ENCODE measurements at places on chromosomes 6 and 20.

DNA sequence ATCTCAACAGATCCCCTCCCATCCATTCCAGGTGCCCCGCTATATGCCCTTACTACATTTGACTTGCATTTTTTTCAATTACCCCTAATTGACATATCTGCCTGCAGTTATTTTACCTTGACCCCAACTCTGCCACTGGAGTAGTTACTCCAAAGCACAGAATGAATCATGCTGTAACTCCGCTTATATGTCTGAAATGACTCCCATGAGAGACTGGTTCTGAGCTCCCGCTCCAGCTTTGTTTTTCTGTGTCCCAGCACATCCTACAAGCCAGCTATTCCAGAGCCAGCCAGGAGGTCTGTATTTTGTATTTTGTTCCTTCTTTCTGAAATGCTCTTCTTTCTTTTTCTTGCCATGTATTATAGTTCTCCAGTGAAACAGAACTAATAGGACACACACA, 10.9 kb upstream of the NOX3 start:
- peak; percentile 67 for DNase-seq

DNA sequence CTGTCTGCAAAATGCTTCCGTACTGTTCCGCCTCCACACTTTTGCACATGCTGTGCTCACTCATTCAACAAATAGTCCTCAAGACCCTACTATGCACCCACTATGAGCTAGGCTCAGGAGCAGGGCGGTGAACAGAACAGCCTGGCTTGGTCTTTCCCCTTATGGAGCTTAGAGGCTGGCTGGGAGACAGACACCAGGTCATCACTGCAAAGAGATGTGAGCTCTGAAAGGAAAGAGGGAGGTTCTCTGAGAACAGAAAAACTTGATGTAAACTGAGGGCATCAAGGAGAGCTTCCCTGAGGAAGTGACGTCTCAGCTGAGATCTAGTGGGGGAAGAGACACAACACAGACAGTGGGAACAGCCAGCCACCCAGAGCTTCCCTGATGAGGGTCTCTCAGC, 31.0 kb upstream of the TGM2 start:
- no peak for DNase-seq

DNA sequence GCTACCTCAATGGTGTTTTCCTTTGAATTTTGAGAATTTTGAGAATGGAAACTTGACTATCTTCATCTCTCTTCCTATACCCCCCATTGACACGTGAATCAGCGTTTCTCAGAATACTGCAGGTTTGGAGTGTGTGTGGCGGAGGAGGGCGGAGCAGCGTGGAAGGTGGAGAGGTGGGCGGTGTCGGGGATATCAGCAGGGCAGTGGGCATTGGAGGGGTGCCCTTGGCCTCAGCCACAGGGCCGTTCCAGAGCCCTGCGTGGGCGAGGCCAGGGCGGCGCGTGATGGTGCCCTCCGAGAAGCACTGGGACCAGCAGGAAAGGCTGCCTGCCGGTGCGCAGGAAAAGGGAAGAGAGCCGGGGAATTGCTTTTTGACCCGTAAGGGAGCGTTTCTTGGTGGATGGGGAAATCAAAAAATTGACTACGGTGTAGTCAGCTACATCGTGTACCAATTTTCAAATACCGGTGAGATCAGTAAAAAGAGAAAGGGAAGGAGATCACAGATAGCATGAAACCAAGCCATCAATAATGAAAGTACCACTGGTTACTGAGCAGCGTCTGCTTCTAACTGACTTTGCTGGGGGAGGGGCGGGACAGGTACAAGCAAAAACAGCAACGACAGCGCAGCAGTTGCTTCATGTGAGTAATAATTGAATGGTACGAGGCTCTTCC, 82.7 kb upstream of the DUSP22 start:
- DNase-seq, result no peak

- DNase-seq, result peak; percentile 52
Observed at GRCh38 chr6:10633216-10633615, 61.2 kb downstream of the C6orf52 start.

DNA sequence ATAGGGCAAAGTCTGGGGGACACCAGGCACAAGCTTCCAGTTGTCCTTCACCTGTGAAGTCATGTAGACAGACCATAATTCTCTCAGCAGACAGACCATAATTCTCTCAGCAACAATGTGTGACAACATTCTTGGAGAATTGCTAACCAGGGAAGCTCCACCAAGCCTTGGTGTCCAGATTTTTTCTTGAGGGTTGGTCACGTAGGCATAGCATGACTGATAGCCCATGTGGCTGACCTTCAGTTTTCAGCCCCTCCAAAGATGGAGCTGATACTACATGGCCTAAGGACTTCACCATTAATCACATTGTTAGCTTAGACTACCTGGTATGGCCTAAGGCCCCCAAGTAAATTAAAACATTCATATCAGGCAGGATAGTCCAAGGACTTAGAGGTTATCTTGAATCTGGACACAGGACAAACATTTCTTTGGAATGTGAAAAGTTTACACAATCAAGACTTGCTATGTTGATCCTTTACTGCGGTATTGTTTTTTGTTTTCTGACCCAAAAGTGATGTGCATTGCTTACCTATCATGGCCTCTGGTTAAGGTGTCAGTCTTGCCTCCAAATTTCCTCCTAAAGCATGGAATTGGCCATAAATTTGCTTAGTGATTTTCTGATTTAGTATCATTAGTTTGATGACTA, 76.9 kb downstream of the CEP57L1 start:
- DNase-seq, result no peak

DNA sequence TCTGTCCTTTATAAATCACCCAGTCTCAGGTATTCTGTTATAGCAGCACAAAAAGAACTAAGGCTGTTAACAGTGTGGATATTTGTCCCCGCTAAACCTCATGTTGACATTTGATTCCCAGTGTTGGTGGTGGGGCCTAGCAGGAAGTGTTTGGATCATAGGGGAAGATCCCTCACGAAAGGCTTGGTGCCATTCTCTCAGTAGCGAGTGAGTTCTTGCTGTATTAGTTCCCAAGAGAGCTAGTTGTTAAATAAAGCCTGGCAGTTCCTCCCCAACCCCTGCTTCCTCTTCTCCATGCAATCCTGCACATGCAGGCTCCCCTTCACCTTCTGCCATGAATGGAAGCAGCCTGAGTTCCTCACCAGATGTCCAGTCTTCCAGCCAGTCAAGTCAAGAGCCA, 29.8 kb upstream of the ERVFRD-1 start:
- no peak for DNase-seq

GRCh38 chr20:50353289-50353961, 156.8 kb upstream of the PTPN1 start:
- no peak for DNase-seq

GRCh38 chr20:41697861-41698559, 79.8 kb upstream of the CHD6 start:
- DNase-seq, result no peak
